ENCODE measurements at places on chromosomes 11 and 22.

GRCh38 chr11:129855086-129855485 lies 39.4 kb downstream of the TMEM45B start:
- DNase-seq = no peak

GRCh38 chr11:47257517-47258316 lies at the start of gene NR1H3:
Gene NR1H3 (plus strand): TSS chr11:47257996. CDS start chr11:47259217, 1,221 bp downstream.
- no peak for DNase-seq

- DNase-seq = no peak
Observed at GRCh38 chr11:7609015-7609414, 64.3 kb downstream of the CYB5R2 start.

DNA sequence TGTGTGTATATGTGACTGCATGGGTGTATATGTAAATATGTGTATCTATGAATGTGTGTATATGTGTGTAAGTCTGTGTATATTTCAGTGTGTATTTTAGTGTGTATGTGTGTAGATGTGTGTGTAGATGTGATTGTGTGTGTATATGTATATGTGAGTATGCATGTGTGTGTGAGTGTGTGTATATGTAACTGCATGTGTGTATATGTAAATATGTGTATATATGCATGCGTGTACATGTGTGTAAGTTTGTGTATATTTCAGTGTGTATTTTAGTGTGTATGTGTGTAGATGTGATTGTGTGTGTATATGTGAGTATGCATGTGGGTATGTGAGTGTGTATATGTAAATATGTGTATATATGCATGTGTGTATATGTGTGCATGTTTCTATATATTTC lies 169.9 kb downstream of the MN1 start:
- no peak for DNase-seq

DNA sequence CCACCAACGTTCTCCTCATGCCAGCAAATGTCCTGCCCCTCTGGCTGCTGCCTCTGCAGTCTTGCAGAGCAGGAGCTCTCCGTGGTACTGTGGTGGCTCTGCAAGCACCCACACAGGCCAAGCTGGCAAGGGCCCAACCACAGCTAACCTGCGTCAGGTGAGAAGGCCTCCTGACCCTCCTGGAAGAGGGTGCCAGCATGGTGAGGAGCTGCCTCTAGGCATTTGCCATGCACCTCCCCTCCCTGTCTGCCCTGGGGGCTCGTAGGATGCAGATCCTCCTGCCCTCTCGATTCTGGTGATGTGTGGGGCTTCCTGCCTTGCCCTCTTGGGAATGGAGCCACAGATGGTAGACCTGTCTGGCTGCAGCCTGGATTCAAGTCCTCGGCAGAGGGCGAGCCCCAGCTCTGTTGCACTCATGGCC lies 1408.8 kb downstream of the TBC1D22A start:
- DNase-seq = no peak

DNA sequence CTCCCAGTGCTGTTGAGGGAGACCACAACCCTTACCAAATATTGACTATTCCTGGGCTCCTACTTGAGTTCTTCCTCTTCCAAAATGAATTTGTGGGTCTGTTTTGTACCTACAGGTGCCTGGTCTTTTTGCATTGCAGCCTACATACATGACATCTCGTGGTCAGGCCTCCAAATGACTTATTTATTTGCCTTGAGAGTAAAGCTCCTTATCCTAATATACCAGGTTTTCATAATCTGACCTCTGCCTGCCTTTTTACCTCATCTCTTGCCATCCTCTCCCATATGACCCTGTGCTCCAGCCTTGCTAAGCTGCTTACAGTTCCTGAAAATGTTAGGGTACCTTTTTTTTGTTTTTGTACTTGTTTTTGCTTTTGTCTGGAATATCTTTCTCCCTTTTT lies 130.4 kb downstream of the UVRAG start:
- no peak for DNase-seq

DNA sequence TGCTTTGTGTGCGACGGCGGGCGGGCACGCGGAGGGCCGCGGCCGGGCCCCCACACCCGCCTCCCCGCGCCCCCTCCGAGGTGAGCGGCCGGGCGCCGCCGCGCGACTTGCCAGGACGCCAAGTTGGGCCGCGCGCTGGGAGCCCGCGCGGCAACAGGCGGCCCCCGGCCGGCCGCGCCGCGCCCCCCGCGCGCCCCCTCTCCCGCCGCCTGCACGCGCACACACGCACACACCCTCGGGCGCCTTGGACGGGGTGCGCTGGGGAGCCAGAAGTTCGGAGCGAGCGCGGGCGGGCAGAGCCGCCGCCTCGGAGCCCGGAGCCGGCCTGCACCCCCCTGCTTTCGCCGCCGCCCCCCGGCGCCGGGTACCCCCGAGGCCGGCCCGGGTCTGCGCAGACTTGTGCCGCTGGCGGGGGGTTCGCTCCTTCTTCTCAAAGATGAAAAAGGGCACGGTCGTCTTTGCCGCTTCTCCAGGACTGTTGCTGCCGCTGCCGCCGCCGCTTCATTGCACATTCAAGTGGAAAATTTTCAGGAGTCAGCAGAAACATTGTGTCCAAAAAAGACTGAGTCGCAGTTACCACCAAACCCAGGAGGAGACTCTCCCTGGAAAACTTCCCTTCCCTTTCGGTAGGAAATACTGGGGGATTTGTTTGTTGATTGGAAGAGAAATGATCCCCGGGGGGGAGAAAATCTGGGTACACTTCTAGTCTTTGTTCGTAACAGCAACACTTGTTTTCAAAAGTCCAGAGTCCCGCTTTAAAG lies 895 bp downstream of the TEAD1 start:
- DNase-seq = no peak

DNA sequence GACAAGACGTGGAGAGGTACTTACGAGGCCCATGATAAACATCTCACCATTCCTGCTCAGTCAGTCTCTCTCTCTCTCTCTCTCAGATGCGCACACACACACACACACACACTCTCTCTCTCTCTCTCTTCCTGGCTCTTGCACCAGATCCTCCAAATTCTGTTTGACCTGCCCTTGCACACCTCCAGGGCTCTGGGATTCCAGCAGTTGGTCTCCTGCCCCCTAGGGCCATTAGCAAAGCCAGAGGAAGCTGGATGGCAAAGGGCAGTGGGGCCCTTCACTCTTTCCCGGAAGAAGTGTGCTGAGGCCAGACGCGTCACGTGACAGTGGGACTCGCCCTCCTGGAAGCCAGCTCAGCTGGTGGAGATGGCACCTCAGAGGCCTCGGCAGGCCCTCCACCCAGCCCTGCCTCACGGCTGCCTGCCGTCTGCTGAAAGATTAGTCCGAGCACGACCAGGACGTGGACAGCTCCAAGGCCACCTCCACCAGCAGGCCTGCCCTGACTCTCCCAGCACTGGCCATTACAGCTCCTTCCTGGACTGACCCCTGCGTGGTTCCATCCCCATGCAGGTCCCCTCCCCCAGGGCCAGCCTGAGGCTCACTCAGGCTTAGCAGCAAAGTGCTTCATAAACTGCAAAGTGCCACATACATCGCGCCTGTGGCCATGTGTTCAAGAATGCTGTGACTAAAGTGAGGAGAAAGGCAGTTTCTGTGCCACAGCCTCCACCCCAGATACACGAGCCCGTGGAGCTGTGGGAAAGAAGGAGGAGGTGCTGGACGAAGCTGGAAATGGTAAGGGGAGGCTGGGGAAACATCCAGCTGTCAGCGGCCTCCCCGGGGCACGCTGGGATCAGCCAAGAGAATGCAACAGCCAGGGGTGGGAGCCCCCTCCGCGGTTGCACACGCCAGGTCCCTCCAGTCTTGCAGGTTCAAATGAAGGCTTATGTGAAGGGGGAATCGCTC lies 3.7 kb downstream of the PDGFB start:
- DNase-seq = no peak

DNA sequence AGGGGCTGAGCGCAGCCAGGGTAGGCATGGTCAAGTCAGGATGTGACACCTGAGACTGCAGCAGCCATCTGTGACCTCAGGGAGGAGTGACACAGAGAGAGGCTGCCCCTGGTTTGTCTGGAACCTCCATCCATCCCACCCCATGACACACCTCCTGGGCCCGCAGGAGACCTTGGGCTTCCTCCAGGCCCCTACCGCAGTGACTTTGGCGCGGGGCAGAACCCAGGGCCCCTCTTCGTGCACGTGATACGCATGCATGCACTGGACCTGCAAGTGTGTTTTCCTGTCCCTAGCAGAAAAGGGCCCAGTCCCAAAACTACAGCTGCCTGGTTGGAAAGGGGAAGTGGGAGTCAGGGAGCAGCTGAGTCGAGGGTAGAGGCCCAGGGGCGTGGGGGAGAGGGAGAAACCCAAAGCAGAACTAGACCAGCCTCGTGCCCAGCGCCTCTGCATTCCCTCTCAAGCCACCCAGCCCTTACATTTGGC lies 7.9 kb upstream of the CYTH4 start:
- DNase-seq = no peak

DNA sequence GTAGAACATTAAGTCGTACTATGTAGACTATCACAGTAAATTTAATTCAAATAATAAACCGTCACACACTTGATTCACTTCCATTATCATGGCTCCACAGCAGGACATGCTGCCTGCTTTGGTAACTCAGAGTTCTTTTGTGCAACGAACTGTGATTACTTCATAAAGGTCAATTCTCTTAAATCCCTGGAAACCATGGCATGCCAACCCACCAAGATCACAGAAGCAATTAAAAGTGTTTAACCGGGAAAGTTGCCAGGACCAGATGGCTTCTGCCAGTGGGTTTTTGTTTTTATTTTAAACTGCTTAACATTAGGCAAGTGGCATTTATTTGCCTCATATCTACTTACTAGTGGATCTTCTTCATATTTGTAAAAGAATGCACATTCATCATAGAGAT lies 1162.1 kb downstream of the DLG2 start:
- no peak for DNase-seq

- DNase-seq = no peak
Observed at GRCh38 chr11:124533626-124534025, 9.8 kb downstream of the OR8B12 start.

- no peak for DNase-seq
Observed at GRCh38 chr22:43451371-43452050, 39.7 kb downstream of the MPPED1 start.

DNA sequence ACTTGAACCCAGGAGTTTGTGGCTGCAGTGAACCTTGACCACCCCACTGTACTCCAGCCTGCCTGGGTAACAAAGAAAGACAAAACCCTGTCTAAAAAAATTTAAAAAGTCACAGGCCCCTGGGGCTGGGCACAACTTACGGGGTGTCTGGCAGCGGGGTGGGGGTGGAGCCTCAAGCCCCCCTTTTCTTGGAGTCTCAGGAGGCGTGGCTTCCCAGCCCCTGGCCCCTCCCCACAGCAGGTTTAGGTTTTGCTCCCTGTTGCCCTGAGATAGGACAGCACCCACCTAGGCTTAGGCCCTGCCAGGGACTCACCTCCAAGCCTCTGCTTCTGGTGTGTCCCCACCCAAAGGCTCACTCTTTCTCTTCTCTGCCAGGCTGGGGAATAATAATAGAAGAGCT lies 22.4 kb downstream of the MGAT3 start:
- DNase-seq = no peak

- DNase-seq = no peak
Observed at GRCh38 chr22:29715240-29715639, 4.6 kb upstream of the CABP7 start.

DNA sequence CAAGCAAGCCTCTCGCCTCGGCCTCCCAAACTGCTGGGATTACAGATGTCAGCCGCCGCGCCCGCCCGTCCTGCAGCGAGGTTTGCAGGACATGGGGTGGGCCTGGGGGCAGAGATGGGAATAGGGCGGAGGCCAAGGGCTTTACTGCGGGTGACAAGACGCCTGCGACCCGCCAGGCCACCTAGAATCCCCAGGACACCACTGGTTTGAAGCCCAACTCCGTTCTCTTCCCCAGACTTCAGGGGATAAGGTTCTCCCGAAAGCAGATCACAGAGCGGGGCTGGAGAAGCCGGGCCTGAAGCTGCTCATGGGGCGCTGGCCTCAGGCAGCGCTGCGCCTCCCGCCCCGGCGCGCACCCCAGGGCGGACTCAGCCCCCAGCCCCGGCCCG lies 354 bp downstream of the POLR2L start:
- no peak for DNase-seq

DNA sequence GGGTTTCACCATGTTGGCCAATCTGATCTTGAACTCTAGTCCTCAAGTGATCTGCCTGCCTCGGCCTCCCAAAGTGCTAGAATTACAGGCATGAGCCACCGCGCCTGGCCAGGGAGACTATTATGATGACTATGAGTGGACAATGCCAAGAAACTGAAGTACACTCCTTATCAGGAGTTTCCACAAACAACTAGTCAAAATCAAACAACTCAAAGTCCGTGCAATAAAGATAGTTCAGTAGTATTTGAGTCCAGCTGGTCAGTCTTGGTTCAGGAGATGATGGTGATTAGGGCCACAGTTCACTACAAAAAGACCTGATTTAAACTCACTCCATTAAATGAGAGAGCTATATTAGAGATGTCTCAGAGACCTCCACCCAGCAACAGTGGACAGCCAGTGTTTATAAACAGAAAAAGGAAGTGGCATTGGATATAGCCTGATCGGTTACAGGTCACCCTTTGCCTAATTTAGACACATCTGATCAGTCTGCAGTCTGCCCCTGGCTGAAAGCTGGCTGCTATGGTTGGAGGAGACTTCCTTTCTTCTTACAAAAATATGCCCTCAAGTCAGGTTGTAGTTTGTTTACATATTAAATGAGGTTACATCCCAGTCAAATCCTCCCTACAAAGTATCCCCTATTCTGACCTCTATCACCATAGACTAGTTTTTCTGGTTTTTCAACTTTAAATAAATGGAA lies 17.0 kb downstream of the CD3E start:
- DNase-seq = no peak

DNA sequence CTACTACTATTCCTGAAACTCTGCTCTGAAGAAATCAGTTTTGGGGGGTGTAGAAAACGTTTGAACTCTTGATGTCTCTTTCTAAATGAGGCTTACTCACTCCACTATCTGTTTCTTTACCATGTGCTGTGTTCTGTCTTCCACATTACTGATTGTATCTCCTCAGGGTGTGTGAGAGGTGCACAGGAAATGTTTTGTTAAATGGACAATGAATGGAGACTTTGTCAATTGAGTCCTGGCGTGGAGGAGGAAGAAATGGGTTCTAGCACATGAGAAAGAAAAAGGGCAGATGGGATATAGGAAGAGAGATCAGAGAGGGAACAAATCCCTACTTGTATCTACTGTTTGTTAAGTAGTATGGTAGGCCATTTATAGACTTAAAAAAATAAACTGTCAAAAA lies 577.1 kb upstream of the CCDC90B start:
- no peak for DNase-seq

DNA sequence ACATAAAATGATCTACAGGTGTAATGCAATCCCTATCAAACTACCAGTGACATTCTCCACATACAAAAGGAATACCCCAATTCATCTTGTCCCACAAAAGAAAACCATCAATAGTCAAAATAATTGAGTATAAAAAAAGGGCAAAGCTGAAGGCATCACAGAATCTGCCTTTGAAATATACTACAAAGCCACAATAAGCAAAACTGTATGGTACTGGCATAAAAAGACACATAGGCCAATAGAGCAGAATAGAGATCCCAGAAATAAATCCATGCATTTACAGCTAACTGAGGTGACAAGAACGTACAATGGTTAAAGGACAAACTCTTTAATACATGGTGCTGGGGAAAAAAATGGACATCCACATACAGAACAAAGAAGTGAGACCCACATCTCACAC lies 31.8 kb downstream of the ZNF195 start:
- no peak for DNase-seq

GRCh38 chr22:35119494-35119893 lies 53.5 kb downstream of the ISX start:
- DNase-seq = no peak

Data from KG1 (cell line).